Stimulated activated CD4-positive, alpha-beta T cell treated with anti-CD3 and anti-CD28 coated beads, Interleukin-15, amount 100 ng/mL, for 48 hours (primary cell): ENCODE measurements at places on chromosomes 7 and 10.

DNA sequence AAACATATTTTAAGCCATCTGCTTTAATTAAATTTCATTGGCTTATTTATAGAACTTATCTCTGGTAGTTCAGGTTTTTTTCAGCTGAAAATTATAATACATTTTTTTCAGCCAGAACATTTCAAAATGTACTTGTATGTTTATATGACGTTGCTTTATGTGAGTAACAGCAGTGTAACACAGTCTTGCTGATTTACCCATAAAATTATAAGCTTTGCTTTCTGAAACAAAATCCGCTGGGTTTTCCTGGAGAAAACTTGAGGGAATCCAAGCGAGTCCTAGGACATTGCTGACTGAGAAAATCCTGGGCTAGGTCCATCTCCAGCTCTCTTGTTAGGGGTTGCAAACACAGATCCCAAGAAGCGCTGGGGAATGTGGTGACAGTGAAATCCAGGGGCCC is 112.2 kb upstream of the GATA3 start:
- no peak for DNase-seq

GRCh38 chr7:20226860-20227259 is 9.7 kb upstream of the MACC1 start:
- DNase-seq = no peak

DNA sequence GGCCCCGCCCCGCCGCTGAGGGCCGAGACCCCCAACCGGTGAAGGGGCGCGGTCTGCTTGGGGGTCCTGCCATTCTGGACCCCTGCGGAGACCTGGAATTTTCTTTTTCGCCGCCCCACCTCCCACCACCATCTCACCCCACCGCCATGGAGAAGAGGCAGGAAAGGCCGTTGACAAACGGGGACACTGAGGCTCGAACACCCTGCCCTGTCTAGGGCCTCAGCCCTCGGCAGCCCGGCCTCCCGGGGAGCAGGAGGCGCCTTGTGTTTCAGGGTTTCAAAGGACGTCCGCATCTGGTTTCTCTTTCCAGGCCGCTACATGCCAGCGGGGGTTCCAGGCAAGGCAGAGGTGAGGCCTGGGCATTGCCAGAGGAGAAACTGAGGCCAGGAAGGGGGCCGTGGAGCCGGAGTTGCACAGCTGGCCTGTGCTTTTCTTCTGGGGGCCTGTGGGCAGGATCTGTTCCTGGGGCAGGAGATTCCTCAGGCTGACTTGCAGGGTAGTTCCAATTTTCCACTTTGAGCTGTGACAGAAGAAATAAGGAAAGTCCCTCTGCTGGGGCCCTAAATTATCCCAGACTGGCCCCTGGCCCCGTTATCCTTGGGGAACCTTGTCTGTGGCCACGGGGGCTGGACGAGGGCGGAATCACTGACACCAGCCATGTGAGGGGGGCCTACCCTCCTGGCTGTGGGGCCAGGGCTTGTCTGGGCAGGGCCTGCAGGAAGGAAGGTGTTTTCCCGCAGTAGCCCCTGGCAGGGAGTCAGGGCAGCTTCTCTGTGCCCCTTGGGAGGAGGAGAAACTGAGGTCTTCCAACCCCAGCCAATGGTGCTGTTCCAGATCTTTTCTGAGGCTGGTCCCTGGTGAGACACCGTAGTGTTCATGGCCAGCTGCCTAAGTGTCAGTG is 900 bp upstream of the MICALL2 start:
- DNase-seq = no peak

DNA sequence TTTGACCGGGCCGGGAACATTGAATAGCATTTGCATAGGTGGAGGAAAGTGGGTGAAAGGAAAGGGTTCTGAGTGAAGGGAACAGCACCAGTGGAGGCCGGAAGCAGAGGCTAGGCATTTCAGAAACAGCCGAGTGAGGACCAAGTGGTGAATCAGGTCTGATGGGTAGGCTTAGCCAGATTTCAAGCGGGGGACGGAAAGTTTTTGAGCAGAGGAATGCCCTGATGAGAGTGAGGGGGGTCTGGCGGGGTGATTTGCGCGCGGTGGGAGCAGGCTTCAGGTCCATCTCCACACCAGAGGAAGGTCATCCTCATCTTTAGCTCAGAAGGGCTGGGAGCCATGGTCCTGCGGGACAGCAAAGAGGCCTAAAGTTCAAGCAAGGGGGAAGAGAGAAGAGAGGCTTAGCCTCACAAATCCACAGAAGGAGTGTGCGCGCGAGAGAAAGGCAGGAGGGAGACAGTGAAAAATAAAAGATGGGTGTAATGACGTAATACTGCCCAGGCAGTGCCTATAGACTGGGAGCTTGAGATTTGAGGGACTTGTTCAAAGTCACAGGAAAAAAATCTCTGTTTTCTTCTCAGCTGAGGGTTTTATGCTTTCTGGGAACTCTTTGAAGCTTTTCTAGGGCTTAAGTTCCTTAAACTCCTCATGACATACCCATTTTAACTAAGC is 1.0 kb upstream of the DENND2A start:
- DNase-seq = no peak

- no peak for DNase-seq
These were observed 102.0 kb upstream of the HDAC9 start for GRCh38 chr7:18393465-18394118.

GRCh38 chr7:150975536-150976319 is 2.4 kb downstream of the KCNH2 start:
- DNase-seq = no peak

DNA sequence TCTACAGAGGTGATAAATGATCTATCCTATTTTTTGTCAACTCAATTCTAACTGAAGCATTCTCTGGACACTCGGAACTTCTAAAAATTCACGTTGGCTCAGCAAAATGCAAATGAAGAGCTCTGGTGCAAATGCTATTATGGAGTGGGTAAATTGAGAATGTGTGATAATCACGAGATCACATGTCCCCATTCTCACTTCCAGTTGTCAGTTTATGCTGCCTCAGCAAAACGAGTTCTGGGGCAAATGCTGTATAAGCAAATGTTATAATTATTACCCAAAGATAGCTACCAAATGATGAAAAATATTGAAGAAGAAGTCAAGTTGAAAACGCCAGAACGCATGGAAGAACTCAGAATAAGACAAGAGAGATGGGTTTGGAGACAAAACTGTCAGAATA is 29.4 kb downstream of the AKR1B1 start:
- DNase-seq = no peak

GRCh38 chr7:99001482-99002147 is 123.3 kb downstream of the TRRAP start:
- DNase-seq = no peak

- DNase-seq = no peak
These were observed 185.7 kb upstream of the TMEM72 start for GRCh38 chr10:44725404-44725803.

- no peak for DNase-seq
These were observed 58.8 kb upstream of the AGMO start for GRCh38 chr7:15620491-15621185.

DNA sequence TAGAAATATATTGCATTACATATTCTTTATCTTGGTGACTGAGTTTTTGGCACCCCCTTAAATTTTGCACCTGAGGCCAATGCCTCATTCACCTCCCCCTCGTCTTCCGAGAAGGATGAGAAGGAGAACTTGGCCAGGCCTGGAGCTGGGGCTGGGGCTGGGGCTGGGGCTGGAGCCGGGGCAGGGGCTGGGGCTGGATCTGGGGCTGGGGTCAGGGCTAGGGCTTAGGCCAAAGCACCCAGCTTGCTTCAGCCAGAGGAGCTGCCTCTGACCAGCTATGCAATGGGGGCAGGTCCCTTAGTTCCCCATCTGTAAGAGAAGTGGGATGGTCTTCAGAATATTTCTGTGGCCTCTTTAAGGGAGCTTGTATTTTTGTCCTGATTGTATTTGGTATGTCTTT is 3.8 kb upstream of the PRKAG2 start:
- no peak for DNase-seq
